ENCODE measurements at places on chromosomes 5 and 9.

DNA sequence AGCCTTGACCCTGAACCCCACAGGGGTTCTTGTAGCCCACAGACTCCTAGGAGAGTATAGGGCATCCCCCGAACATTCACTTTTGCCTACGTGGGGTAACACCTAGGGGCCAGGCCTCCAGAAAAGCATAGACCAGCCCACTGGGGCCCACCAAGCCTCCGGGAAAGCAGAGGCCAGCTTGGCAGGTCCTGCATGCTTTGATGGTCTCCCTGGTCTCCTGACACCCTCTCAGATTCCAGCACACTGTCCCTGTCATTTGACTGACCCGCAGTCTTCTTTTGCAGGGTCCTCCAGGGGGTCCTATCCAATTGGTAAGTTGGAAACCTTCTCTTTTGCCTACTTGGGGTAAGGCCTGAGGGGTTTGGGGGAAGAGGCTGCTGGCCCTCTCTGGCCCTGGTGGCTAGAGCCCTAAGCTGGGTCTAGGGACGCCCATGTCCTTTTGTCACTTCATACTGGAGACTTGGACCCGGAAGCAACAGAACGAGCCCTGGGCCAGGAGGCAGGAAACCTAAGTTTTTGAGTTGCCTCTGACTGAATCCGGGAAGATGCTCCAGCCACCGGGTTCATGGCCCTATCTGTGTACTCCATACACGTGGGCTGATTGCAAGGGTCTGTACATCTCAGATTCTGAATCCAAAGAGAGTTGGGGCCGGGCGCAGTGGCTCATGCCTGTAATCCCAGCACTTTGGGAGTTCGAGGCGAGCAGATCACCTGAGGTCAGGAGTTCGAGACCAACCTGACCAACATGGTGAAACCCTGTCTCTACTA lies 20.9 kb upstream of the ORM1 start:
- no peak for DNase-seq

DNA sequence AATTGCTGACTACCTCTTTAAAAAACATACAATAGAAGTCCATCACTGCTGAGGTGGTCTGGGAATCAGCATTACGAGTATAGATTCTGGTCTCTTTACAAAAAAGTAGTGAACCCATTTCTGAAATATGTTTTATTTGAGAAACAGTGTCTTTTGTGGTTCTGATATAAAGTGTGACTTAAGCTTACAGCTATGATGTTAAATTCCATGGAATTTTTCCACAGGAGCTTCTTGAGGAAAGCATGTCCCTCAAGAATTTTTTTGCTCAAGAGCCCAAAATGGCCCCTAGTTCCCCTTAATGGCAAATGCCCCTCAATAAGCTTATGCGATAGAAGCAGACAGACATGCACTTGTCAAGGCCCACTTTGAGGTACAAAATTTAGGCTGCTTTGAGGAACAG lies 265.7 kb downstream of the FAM170A start:
- no peak for DNase-seq

- no peak for DNase-seq
Observed at GRCh38 chr5:180486636-180487149, 7.5 kb upstream of the CNOT6 start.

- no peak for DNase-seq
Observed at GRCh38 chr5:145931718-145932117, 4.7 kb upstream of the SH3RF2 start.

DNA sequence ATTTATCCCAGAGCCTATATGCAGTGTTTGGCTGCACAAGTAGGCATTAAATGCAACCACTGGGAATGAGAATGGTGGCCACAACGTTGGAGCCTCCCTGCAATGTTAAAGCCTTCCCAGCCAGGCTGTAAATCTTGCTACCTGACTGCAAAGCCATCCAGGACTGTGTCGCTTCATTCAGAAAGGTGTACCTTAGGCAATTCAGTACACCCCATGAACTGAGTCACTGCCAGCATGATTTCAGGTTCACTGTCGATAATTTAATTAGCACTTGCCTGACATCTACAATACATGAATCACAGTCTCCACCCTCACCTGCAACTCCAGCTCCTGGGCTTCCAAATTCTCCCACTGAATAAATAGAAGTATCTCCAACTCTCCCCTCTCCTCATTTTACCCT lies 108.4 kb downstream of the SLIT3 start:
- no peak for DNase-seq

- no peak for DNase-seq
Observed at GRCh38 chr5:32785611-32786254, 74.6 kb downstream of the NPR3 start.

GRCh38 chr9:73327149-73327548 lies 175.5 kb downstream of the ANXA1 start:
- no peak for DNase-seq

GRCh38 chr9:69542058-69542457 lies 130.1 kb downstream of the APBA1 start:
- DNase-seq: no peak

DNA sequence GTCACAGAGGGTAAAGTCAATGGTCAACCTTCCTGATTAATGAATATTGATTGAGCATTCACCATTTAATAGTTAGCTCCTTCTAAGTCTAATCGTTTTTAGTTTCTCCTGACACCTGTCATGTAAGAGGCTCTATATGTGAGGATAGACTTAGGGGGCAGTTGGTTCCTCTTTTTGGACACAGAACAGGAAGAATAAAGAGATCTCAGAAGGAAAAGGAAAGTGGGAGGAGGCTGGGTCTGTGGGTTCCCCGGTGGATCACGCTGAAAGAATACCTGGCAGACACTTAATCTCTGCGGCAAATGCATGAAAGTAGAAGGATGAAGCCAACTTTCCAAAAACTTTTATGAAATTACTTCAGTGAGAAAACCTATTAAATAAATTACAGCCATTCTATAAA lies 98.4 kb downstream of the PDE4D start:
- no peak for DNase-seq

- no peak for DNase-seq
Observed at GRCh38 chr5:134551901-134552300, 26.4 kb downstream of the JADE2 start.

DNA sequence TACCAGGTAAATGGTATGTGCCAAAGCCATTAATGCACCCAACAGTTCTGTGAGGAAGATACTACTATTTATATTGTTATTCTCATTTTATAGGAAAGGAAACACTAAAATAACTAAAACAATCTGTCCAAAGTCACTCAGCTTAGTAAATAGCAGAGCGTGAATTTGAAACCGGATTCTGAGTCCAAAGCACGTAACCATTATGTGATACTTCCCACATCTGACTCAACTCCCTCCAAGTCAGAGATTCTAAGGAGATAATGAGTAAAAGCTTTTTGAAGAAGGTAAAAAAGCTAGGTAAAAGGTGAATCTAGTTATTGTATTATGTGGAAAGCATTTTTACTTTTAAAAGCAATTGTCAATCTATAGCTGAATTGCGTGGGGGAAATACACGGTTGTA lies 208.9 kb downstream of the PBX3 start:
- DNase-seq: no peak

DNA sequence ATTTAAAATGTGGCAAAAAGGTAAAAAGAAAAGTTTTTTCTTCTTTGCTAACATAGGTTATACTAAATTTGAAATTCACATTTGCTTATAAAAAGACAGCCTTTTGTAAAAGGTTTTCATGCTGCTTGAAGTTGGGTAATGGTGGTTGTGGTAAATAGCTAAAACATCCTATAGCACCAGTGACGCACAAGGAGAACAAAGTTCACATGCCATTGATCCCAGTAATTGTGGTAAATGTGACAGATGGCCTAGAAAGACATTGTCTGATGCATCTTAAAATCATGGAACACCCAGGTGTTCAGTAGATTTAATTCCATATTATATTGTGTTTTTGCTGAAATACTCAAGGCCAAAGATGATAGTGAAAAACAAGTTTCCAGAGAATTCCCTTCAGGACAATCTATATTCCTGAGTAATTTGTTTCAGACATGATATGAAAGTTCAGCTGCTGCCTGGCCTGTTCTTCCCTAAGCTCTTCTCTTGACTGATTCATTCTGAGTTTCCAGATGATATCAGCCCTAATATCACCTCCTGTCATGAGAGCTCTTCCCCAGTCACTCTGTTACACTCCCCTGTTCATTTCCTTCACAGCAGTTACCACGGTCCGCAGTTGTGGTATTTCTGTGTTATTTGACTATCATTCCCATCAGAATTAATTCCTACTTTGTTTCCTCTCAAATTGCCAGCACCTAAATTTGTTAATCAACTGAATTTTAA lies 4.6 kb upstream of the FBXL17 start:
- no peak for DNase-seq

DNA sequence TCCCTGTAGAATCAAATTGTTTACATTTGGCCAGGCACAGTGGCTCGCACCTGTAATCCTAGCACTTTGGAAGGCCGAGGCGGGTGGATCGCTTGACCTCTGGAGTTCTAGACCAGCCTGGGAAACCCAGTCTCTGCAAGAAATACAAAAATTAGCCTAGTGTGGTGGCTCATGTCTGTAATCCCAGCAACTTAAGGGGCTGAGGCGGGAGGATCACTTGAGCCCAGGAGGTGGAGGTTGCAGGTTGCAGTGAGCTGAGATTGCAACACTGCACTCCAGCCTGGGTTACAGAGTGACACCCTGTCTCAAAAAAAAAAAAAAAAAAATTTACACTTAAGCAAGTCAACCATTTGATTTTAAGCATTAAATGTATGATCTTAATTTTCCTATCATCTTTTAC lies 17.5 kb upstream of the IQGAP2 start:
- no peak for DNase-seq

DNA sequence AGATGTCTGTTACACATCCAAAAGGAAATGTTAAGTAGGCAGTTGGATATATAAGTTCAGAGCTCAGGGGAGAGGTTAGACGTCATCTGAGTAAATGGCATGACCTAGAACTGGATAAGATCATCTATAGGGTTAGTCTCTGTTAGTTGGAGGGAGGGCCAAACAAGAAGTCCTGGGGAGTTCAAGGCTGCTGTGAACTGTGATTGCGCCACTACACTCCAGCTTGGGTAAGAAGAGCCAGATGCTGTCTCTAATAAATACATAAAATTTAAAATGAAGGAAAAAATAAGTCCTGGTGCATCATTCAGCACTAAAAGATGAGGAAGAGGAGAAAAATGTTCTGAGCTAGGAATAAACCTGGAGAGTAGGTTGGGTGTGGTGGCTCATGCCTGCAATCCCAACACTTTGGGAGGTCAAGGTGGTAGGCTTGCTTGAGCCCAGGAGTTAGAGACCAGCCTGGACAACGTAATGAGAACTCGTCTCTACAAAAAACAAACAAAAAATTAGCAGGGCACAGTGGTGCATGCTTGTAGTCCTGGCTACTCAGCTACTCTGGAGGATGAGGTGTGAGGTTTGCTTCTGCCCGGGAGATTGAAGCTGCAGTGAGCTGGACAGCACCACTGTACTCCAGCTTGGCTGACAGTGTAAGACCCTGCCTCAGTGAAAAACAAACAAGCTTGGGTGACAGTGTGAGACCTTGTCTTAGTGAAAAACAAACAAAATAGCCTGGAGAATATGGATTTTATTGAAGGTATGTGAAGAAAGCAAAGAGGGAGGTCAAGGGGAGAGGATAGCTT lies 123.6 kb downstream of the ACTBL2 start:
- no peak for DNase-seq

DNA sequence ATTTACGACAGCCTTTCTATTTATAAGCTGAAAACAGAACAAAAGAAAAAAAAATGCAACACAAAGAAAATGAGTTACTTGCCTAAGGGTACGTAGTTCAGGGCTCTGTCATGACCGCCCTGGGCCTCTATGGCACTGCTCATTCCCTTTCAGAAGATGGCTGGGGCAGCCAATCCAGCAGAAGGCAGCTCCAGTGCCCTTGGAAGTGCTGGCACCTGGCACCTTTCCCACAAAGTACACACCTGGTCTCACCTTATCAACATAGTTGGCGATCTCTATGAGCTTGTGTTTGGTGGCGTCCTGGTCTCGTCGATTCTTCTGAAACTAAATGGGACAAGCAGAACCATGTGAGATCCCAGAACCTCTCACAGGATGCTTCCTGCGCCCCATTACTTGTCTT lies 53.2 kb downstream of the NIPAL4 start:
- DNase-seq: no peak

- DNase-seq: no peak
Observed at GRCh38 chr5:152994033-152994680, 496.3 kb upstream of the GRIA1 start.

DNA sequence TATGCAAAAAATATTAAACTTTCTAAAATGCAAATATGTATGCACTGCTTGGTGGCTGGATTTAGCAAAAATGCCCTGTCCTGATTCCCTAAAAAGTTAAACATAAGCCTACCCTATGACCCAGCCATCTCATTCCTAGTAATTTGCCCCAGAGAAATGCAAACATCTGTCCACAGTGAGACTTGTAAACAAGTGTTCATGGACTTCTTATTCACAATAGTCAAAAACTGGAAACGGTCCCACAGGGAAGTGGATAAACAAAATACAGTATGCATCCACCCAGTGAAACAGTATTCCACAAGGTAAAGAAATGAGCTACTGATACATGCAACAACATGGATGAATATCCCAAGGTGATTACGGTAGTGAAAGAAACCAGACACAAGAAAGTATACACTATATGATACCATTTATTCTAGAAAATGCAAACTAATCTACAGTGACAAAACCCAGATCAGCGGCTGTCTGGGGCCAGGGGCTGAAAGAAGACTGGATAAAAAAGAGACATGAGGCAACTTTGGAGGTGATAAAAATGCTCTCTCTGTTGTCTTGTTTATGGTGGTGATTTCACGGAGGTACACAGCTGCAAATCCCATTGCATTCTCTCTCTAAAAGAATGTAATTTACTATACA lies 277.3 kb downstream of the GLIS3 start:
- no peak for DNase-seq

GRCh38 chr5:40841068-40841805 lies at the start of gene CARD6:
TSS of gene CARD6 (plus strand) at chr5:40841367. CDS start at chr5:40841383, 16 bp downstream.
- no peak for DNase-seq

GRCh38 chr5:147671365-147671764 lies 111.2 kb downstream of the JAKMIP2 start:
- DNase-seq: no peak

GRCh38 chr9:74496819-74497747 lies at the start of gene RORB:
TSS of gene RORB (plus strand) at chr9:74497335. CDS start at chr9:74497977, 642 bp downstream.
- DNase-seq: peak; percentile 1

DNA sequence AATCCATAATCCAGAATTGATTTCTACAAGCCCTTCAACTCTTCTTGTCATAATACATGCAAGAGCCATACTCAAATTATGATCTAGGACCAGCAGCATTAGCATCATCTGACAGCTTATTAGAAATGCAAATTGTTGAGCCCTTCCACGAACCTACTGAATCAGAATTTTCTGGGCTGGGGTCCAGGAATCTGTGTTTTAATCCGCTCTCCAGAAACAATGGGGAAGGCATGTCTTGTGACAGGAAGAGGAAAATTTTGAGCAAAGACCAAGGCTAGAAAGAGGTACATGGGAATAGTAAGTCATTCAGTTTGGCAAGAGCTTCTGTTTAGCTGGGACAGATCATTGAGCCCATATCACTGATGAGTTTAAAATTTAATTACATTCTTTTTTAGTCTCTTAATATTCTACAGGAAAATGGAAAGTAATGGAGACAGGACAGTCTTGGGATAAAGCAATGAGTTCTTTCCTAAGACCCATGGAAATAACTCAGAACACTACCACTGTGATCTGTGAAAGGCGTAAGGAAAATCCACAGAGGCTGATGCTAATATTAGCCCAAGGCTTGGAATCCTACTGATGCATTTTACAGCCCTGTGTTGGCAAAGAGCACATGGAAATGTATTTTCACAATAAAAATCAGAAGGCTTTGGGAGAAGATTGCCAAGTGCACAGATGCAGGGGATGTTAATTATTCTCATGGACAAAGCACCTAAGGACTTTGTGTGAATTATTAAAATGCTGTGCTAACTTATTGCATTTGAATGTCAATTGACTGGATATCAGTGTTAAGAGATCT lies 73.7 kb upstream of the STK32A start:
- no peak for DNase-seq
